Left renal pelvis (tissue), 4 donors: ENCODE measurements at places on chromosomes 3 and 15. TPM values are rescaled to one million over a fixed set of nuclear protein-coding genes. Genes with fewer than 3 reads are reported as not detected.

GP5 gene
- polyA plus RNA-seq, result 0.40 TPM

DNA sequence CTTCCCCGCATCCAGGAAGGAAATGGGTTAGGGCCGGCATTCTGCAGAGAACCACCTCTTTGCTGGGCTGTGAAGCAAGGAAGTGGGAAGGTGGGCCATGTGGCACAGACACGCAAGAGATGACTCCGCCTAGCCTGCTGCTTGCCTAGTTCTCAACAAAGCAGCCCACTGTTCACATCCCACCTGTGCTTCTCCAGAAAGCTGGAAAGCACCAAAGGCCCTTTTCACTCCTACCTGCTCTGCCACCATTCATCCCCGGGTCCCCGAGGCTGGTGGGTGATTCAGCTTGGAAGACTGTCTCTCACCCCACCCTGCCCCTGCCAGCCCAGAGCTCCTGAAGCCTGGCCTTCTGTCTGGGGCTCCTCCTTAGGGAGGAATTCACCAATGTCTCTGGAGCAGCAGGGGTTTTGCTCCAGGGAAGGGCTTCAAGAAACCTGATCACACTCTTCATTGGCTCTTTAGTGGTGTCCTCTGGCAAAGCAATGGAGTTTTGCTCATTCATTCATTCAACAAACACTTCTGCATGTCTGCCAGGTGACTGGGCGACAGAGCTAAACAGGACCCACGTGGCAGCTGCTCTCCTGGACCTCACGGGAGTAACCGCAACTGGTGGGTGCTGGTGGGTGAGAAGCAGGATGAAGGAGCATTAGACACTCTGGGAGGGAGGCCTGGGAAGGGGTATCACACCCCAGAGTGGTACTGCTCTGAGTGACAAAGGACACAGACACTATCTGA, 145.4 kb upstream of the TLE3 start:
- no peak for DNase-seq

- no peak for DNase-seq
Observed at GRCh38 chr15:50068016-50068415, 51.0 kb downstream of the ATP8B4 start.

DNA sequence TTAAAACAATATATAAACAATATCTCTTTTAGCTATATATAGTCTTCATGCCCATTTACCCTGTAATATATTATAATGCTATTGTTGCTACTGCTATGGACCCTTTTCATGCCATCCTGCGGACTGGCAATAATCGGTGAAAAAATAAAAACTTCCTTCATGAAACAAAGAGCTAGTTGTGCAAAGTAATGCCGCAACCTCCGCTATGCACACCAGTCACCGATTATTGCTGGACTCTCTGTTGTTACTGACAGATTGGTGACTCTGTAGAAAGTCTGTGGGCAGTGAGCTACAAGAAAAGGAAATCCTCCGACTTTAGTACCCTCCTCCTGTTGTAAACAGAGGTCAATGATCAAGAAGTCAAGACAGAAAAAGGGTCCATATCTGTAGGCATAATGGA, 17.9 kb upstream of the ICE2 start:
- DNase-seq, result no peak

DNA sequence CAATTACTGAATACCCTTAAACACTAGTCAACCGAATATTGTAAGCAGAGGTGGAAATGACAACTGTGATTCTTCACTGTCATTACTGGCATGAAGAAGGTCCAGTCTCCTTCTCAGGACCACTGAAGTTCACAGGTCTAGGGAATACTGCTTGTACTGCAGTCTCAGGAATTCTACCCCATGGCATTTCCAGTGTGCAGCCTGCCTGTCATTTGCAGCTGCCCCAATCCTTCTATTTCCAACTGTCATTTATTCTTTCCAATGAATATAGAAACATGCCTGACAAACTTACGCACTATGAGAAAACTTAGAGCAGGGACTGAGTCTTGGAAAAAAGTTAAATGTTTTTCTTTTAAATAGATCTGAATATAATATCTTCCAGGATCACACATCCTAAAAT, 308.0 kb upstream of the THBS1 start:
- DNase-seq, result no peak

DNA sequence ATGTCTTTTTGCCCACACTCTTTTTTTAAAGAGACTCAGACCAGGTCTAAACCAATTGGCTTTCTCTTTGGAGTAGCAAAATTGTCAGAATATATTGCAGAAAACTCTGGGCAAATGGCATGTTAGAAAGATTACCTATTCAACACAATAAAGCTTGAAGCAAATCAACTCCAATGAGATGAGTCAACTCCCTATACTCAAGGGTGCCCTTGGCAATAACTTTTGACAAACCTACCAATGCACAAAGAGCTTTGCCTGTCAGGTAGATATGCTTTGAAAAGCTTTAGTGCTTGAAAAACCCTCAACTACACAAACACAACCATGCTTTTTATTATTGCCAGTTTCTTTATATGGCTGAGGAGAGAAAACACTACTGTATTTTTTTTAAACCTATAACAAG, 137.7 kb upstream of the GRM7 start:
- DNase-seq, result no peak

- no peak for DNase-seq
Observed at GRCh38 chr3:188316021-188316722, 162.2 kb downstream of the LPP start.

- DNase-seq, result no peak
Observed at GRCh38 chr3:27193056-27193455, 176.1 kb downstream of the NEK10 start.

GRCh38 chr3:18012933-18013332, 270.5 kb upstream of the TBC1D5 start:
- no peak for DNase-seq

ANKRD63 gene
- 0.17 TPM for polyA plus RNA-seq

- no peak for DNase-seq
Observed at GRCh38 chr3:194857469-194858113, 171.9 kb downstream of the FAM43A start.

GPR62 gene
- 0.57 TPM for polyA plus RNA-seq

NEIL1 gene
- 13.3 TPM for polyA plus RNA-seq

- DNase-seq, result no peak
Observed at GRCh38 chr3:22982981-22983587, 220.0 kb upstream of the UBE2E2 start.

CD200R1 gene
- 0.60 TPM for polyA plus RNA-seq
